ENCODE measurements at places on chromosomes 2 and 18. TPM values are rescaled to one million over a fixed set of nuclear protein-coding genes. Genes with fewer than 3 reads are reported as not detected.

DNA sequence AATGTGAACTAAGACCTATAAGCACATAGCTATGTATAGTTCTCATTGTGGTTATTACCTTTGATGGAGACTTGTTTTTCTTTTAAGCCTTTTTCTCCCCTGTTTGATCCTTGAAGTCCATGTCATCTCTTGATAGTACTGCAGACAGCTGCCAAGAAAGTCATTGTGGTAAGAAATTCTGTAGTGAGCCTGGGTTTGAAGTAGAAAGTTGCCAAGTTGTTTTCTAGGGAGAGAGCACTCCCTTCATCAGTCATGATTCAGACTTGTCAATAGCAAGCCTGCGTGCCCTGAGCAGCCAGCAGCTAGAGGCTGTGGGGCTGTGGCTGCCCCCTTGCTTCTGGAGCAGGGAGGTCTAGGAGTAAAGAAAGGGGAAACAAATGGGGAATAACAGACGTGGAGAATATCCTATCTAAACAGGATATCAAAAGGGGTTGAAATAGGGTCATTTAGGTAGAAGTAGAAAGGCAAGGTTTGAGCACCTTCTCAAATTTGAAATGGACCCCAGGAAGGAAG lies 8.4 kb downstream of the SP5 start:
- DNase-seq, result no peak

GRCh38 chr2:42978175-42978886 lies 185.9 kb upstream of the HAAO start:
- peak; percentile 5 for DNase-seq

- DNase-seq, result no peak
Observed at GRCh38 chr2:16660114-16660513, 5.5 kb downstream of the CYRIA start.

DNA sequence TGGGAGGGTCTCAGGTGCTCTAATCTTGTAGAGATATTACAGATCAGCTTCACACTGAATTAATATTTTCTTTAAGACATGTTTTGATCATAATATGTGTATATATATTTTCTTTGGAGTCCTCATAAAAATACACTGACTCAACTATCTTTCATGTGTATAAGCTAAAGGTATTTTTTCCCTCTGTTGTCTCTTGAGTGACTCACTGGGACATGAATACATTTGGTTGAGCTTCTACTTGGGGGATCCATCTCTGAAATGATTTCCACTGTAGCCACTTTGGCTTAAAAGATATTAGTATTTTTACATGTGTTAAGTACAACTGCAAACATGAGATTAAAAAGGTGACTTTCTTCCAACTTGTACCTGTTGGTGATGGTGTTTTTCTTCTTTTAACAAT lies 140.8 kb downstream of the TTN start:
- no peak for DNase-seq

Gene FN1
- total RNA-seq, result 709 TPM

GRCh38 chr2:60899230-60899891 lies 18.0 kb downstream of the REL start:
- DNase-seq, result no peak

Gene SLC9A4
- total RNA-seq, result not detected

Gene NEU4
- not detected for total RNA-seq

GRCh38 chr2:189267491-189267890 lies 87.9 kb upstream of the COL5A2 start:
- no peak for DNase-seq

GRCh38 chr2:133776936-133777573 lies 208.8 kb upstream of the NCKAP5 start:
- DNase-seq, result no peak

DNA sequence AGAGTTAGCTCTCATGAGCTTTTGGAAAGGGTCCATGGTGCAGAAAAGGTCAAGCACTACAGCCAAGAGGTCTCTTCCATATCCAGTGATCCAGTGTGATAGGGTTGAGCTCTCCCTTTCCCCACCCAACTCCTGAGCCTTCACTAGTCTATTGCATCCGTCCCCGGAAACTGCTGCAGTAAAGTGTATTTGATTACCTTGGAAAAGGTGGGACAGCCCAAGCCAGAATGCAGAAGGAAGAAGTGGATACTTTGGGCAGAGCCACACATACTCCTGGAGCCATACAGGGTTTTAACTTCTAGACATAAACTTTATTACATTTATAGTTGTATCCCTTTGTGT lies 3.6 kb downstream of the PNKD start:
- DNase-seq, result no peak

Gene CYP27C1
- total RNA-seq, result 1.2 TPM

Gene SALL3
- not detected for total RNA-seq

Gene SAG
- total RNA-seq, result not detected

DNA sequence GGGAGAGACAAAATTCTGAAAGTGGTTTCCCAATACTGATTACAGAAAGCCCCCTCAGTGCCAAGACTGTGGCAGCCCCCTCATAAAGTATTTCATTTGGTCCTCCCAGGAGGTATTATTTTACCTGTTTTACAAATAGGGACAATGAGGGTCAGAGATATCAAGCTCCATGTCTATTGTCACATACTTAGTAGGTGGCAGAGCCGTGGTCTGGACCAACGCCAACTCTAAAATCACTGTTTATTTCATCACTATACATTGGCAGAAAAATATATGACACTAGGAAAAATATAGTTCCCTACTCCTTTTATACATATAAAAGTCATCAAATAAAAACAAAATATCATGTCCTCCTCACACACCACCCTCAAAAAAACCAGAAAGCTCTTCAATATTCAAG lies 68.6 kb downstream of the DHRS9 start:
- no peak for DNase-seq

GRCh38 chr18:43277164-43277600 lies at the start of gene SYT4:
TSS of gene SYT4 (minus strand) at chr18:43277490. CDS start at chr18:43277281, 209 bp downstream.
- DNase-seq, result peak; percentile 24

DNA sequence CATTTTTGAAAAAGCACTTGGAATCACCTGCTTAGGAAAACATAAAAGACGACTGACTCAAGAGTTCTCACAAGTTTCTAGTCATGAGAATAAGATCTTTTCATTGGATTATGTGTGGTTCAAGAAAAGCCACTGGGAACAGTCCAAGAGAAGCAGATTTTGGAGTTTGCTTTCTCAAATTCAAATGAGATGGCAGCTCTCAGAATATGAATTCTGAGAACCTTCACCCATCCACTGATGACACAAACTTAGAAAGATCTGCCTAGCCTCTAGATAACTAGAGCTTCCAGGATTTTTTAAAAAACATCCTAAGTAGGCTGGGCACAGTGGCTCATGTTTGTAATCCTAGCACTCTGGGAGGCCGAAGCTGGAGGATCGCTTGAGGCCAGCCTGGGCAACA lies 26.8 kb downstream of the MEX3C start:
- no peak for DNase-seq

DNA sequence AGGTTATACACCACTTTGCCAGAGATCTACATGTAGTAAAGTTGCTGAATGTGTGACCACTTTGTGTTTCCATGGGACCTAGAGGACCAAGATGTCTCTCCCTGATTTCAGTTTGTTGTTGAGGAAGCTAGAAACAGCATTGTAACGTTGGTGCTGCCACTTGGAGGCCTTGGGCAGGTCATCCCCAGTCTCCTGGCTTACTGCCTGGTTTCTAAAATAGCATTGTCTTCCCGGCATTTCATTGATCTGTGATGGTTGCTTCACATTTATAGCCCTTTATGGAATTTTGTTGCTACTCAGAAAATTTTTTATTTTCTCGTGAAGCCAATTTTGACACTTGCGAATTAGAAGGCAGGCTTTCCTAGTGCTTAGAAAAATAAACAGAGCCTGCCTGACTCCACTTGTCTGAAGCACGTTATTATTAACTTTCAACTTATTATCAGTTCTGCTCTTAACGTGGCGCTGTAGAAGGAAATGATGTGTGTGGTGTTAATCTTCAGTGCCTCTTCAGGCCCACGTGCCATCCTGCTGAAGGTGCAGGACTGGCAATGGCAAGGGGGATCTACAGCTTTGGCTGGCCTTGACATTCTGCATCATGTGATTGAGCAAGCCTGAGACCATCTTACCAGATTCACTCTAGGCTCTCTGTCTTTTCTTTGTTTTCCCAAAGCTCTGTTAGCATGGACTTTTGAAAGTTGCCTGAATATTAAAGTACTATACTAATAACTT lies 59.9 kb downstream of the INPP4A start:
- no peak for DNase-seq

Gene NDC80
- 3.7 TPM for total RNA-seq

DNA sequence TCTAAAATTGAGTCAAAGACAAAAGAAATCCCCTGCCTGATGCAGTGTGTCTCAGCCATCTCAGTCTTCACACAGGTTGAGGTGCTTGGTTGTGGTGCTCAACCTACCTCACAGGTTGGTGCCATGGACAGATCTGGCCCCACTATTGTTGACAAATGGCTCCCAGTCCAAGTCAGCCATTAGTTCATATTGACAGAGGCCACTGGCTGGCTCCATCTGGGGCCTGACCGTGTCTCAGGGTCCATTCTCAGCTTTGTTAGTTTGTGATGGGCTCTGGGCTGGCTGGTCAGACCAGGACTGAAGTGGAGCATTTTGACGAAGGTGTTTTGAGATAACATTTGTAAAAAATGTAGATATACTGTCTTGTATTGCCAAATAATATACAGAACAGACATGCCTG lies 36.9 kb downstream of the MRPL33 start:
- no peak for DNase-seq

- no peak for DNase-seq
Observed at GRCh38 chr2:145595296-145595695, 1075.4 kb upstream of the ZEB2 start.

DNA sequence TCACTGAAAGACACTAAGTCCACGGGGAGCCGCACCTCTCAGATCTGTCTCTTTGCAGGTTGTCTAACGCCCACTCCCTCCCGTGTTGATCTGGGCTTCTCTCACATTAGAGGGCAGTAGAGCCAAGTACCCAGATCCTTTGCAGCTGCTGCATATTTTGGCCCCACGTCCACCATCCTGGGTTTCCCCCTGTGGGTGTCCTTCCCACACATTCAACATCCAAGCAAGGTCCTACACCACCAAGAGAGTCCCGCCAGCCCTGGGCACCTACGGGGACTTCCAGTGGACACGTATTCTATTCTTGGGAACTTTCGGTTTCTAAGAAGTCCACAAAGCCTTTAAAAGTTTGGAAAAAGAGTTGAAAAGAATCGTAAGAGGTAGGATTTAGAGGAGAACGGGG lies 116.6 kb downstream of the ATL2 start:
- no peak for DNase-seq

Gene TM4SF20
- total RNA-seq, result not detected

DNA sequence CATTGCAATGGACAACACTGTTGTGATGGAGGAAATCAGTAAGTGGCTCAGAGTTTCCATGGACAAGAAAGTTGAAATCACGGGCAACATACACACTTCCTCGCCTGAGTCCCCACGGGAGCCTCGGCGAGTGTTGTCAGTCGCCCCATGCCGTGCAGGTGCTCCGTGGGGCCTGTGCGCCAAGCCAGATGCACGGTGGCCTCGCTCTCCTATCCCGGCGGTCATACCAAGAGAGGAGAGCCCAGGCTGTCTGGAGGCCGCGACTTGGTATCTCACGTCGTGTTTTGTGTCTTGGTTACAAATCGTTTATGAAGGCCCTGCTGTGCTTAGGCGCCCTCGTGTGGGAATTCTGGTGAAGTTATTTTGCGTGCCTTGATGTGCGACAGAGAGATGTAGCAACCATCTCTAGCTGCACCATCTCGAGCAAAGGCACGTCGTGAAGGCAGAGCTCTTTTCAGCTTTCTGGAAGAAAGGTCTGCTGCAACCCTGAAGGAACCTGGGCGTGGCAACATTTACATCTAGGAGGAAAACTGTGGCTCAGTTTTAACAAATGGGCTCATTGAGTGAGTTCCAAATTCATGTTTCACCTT lies 21.8 kb downstream of the ATG4B start:
- peak; percentile 48 for DNase-seq

GRCh38 chr2:130300970-130301348 lies 41.7 kb upstream of the IMP4 start:
- DNase-seq, result no peak

DNA sequence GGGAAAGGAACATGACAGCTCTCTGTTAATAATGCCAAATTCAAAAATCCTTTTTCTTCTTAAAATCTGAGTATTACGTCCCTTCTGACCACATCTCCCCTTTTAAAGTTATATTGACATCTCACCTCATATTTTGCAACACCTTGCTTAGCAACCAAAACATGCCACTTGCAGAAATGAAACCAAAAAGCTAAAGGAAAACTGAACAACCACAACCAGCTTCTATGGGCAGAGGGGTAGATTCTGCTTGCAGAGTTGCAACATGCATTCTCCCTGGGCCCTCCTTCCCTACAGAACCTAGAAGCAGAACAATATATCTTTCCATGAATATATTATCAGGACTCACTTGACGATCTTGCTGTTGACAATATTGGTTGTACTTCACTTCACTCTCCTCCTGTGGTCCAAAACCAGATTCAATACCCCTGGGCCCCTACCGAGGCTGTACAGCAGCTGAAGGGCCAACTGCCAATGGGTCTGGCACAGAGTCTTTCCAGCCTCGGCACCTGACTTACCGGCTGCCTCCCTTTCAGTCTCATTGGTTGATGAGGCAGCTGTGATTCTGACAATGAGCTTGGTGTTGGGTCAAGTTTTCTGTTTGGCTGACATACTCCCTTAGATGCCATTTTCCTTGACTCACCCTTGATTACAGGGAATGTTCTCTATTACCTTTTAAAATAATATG lies 616.6 kb downstream of the ZEB2 start:
- no peak for DNase-seq

GRCh38 chr2:120859128-120859527 lies 123.5 kb downstream of the GLI2 start:
- no peak for DNase-seq

DNA sequence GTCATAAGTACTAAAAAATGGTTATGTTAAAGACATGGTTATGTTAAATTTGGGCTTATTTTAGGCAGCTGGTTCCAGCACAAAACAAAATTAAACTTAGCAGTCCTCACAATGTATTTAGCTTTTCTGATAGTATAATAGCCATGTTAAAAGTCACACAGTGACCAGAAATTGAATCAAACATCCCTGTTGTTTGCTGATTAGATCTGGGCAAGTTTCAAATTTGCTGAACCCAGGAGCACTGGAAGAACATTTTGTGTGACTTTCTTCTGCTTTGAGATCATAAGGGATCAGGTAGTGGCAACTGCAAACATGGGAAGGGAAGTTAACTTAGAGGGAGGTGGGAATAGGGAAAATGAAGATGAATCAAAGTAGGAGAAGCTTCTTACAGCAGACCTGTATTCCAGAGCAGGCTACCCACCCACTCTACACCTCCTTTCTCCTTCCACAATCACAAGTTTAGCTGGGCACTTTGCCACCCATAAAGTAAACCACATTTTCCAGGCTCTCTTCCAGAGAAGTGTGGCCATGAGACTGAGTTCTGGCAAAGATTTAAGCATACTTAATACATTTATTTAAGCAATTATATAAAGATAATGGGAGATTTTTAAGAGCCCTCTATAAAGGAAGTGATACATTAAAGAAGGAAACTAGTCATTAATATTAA lies 616.1 kb upstream of the LRATD1 start:
- no peak for DNase-seq
